Caco-2 (cell line): ENCODE measurements at places on chromosomes 3 and 15.

DNA sequence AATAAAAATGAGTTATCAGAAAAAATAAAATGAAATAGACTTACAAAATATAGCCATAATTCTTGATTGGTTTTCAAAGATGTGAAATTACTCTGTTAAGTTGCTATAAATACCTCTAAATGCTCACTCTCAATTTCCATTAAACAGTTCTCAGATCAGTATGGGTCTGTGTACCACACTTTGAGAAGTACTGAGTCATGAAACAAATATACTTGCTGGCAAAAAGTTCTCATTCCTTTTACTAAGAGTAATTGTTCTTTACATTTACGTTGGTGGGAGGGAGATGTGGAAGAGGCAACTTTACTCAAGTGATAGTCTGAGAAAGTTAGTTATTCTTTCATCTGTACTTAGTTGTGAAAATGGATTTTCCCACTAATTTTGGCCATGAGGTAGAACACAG is 96.3 kb downstream of the ZNF385D start:
- no peak for DNase-seq

DNA sequence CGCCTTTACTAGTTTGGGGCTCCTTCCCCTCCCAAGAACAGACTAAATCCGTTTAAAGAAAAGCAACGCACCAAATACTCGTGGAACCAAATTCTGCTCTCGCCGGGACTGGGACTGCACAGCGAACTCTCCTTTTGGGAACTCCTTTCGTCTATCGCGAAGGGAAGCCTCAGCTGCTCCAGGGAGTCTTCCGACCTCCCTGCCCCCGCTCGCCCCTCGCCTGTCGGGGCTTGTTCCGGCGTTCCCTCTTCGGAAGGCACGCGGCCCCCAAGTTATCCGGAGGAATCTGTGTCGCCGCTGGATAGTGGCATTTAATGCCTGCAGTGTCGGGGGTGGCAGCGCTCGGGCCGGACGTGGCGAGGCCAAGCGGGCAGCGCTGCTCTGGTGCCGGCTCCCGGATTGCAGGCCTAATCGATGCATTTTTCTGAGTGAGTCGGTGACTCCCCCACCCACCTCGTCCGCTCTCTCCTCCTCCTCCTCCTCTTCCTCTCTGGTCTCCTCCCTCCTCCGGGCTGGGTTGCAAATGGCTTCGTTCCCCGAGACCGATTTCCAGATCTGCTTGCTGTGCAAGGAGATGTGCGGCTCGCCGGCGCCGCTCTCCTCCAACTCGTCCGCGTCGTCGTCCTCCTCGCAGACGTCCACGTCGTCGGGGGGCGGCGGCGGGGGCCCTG is at the start of gene TRIM71:
TSS of gene TRIM71 (plus strand) at position 440 of the 671 bp plus-strand sequence. CDS start at position 524, 84 bp downstream.
- DNase-seq: peak; percentile 48

GRCh38 chr3:47259114-47259513 is 23.5 kb downstream of the KIF9 start:
- no peak for DNase-seq

DNA sequence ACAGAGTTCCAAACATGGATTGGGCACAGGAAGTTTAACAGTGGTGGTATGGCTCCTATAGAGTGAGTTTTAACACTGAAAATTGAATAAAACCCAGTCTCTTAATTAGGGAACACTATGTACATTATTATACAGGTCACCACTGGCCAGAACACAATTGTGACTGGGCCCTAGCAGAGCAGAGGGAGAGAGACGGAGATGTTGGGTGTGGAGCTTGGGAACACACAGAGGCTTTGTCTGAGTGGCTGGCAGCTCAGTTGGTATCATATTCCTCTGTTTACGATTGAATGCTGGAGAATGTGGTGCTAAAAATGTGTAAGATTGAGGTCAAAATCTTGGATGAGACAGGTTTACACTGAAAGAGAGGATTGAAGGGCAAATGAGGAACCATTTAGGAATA is 6.8 kb upstream of the MOBP start:
- DNase-seq: no peak

GRCh38 chr3:194137506-194138474 is 1.8 kb downstream of the HES1 start:
- DNase-seq: peak; percentile 69

- no peak for DNase-seq
These were observed 33.9 kb downstream of the DET1 start for GRCh38 chr15:88512601-88513000.

DNA sequence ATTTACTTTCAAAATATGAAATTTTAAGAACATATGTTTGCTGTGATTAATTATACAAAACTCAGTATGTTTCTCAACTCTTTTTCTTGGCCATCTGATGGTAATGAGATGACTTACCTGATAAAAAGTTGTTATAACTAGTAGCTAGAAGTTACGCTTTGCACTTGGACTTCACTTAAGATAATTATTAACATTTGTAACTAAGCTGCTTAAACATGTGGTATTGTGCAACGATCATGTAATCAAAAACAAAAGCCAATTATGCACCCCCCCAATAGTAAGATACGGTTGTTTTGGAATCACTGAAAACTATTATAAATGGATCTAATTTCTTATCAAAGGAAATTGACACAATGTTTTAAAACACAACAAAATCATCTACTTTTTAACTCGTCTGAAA is 342.9 kb downstream of the CNTN3 start:
- DNase-seq: no peak

DNA sequence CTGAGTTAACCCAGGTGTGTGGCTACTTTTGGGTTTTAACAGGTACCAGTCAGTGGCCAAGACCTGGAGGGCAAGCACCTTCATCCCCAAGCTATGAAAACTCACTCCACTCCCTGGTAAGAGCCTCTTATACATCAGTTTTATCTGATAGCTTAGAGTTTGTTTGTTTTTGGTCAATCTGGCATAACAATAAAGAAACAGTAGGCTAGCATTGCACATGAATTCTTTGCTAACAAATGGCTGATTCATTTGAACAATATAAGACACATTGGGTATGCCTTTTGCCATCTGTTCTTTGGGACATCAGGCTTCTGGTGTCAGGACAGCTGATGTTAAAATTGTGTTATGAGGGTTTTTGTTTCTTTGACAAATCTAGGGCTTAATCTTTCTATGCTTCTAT is 125.0 kb upstream of the CGNL1 start:
- DNase-seq: no peak

GRCh38 chr3:66463054-66463631 is 37.7 kb downstream of the LRIG1 start:
- DNase-seq: peak; percentile 30

DNA sequence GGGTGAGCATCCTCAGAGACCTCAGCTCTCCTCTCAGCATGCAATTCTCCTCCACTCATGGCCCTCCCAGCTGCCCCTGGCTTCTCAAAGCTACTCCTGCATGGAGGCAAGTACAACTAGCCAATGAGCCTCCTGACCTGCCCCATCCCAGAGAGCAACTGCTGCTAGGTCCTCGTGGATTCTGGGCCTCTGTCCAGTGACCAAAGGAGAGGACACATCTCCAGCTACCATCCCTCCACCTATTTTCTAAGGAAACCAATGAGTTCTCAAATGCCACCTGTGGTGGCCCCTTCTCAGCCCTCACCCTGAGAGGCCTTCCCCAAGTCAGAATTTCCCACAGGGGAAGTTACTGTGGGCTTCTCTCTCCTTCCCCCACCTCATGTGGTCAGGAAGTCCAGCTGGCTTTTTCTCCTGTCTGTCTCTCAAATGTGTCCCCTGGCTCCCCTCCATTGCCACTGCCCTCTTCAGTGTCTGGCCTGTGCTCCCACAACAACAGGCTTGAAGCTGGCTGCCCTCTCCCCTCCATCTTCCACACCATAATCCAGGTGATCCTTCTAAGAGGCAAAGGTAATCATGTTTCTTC is 43.0 kb downstream of the LIPC start:
- no peak for DNase-seq

- DNase-seq: peak; percentile 72
These were observed at the start of gene TBC1D2B for GRCh38 chr15:78077053-78077870. TBC1D2B (minus strand) TSS chr15:78077711; CDS start chr15:78077652, 59 bp downstream.

DNA sequence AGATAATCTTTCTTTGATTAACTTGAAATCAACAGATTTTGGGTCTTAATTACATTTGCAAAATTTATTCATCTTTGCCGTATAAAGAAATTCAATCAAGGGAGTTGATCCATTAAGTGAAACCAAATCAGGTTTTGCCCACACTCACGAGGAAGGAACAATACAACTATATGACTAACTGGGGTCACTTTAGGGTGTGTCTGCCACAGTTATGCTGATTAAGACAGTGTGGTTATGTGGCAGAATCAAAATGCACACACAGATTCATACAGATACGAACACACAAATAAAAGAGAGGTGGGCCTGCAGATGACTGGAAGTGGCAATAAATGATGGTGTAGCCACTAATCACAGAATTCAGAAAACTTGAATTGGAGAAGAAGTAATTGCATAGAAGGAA is 543.5 kb downstream of the GABRG3 start:
- no peak for DNase-seq

DNA sequence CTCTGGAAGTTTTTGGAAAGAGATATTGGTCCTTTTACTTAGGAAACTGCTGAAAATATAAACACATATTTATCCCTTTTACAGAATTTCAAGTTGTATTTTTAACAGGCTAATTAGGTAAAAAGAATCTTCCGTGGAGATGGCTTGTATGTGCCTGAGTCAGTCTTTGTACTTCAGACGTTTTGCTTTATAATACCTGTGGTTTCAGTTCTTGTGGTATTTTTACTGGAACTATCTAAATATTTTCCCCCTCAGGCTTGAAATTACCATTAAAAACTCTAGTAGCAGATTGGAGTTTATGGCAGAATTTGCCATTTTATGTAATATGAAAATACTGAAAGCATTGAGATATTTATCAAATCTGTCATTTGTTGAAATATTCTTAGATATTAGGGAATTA is 151.6 kb upstream of the CGNL1 start:
- no peak for DNase-seq

GRCh38 chr15:57921371-57921770 is 144.1 kb downstream of the ALDH1A2 start:
- DNase-seq: no peak

- DNase-seq: no peak
These were observed 8.7 kb upstream of the PLA2G4F start for GRCh38 chr15:42165106-42165505.

DNA sequence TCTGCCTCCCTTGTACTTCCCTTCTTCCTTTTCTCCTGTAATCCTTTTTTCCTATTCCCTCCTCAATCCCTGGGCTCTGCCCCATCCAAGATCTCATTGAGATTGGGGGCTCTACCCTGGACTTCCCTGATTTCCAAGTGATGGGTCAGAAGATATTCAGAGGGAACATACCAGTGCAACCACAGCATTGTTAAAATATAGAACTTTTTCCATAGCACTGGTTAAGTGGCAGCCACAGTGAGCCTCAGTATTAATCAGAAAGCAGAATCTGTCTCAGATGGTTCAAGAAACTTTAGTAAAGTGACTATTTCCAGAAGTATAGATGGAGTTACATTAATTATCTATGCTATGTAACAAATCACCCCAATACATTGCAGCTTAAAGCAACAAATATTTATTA is 18.7 kb upstream of the SCN10A start:
- no peak for DNase-seq

DNA sequence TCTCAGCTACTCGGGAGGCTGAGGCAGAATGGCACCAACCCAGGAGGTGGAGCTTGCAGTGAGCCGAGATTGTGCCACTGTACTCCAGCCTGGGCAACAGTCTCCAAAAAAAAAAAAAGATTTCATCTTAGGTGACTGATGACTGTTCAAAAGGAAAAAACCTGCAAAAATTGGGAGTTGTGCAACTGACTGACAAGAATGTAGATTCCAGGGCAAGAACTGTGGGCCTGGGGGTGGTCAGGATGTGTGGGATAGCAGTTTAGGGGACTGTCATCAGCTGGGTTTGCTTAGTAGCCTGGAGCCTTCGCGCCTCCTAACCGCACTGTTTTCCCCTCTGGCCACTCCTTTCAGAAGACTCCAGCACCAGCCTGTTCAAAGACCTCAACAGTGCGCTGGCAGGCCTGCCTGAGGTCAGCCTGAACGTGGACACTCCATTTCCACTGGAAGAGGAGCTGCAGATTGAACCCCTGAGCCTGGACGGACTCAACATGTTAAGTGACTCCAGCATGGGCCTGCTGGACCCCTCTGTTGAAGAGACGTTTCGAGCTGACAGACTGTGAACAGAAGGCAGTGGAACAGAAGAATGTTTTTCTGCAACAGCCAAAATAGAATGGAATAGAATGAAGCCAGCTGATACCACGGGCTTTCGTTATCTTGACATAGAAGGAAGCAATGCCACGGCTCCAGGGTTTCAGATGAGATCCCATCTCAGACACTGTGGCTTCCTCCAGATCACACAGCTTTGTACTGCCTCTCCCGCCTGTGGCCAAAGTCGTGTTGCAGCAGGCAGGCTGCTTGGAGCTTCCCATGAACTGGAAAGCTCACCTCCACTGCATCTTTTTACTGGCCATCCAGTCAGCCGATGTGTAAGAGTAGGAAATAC is 75.3 kb upstream of the BLM start:
- DNase-seq: no peak

DNA sequence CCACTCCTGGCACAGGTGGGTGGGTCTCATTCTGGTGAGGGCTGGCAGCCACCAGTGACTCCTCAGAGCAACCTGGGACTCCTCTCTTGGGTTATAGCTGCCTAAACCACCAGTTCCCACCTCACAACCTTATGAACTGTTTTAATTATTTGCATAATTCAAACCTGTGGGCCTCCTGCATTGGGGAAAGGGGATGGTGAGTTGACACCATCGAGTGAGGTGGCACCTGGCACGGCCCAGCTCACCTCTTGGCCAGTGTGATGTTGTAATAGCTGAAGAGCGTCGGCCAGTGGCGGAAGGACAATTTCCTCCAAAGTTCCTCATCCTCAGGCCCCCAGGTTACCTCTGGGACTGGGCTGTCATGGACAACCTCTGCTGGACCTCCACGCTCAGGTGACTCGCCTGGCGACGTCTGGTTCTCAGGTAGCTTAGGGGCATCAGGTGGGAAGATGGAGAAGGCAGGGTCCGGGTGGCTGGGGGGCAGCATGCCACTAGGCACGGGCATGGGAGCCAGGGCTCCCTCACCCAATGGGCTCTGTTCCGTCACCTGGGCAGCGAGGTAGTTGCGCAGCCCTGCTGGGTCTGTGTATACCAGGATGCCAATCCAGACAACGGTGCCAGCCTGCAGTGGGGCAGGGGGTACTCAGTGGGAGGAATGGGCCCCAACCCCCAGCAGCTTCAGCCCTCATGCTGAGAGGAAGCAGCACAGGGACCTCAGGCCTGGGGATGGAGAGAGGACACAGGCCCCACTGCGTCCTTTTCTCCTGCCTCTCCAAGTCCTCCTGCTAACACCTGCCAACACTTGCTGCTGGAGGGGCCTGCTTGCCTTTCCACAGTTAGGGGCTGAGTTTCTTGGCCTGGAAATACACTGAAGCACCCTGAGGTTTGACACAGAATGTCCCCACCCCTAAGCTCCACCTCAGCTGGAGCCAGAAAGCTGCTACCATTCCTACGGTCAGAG is 38.5 kb downstream of the PTPN23 start:
- no peak for DNase-seq

- peak; percentile 73 for DNase-seq
These were observed 9.6 kb downstream of the LRRK1 start for GRCh38 chr15:100928632-100929280.

GRCh38 chr3:134299185-134299887 is 48.7 kb upstream of the RYK start:
- DNase-seq: peak; percentile 45

- DNase-seq: no peak
These were observed 58.5 kb upstream of the CTSH start for GRCh38 chr15:79003301-79003700.
